ENCODE measurements at places on chromosomes 2 and 18. TPM values are rescaled to one million over a fixed set of nuclear protein-coding genes. Genes with fewer than 3 reads are reported as not detected.

DNA sequence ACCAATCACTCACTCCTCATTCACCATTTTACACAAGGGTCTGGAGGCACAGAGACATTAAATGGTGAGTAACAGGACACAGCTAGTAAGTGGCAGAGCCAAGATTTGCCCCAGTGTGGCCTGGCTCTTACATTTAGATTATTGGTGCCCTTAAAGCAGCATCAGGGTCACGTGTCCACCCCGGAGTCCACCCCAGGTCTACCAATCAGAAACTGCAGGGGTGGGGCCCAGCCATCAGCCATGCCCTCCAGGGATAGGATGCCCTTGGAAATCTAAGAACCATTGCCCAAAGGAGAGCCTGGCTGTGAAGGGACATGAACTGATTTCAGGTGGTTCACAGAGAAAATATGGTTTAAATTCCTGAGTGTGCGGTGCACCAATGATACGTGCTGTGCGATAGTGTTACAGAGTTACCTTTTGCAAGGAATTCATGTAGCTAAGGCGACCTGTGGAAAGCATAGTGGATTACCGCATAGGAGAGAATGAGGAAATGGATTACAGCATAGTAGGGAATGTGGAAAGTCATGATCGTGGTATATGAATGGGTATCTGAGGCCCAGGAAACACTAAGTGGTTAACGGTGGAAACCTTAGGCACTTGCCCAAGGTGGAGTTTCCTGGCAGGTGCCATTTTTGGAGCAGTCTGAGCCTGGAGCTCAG is 17.8 kb downstream of the IGFBP5 start:
- peaks cover 30% of the 10 kb centered on the region for H3K27me3 ChIP-seq
- H3K4me3 ChIP-seq = no peak overlapping the region
- no peak for DNase-seq
- H3K27ac ChIP-seq = no peak overlapping the region

DNA sequence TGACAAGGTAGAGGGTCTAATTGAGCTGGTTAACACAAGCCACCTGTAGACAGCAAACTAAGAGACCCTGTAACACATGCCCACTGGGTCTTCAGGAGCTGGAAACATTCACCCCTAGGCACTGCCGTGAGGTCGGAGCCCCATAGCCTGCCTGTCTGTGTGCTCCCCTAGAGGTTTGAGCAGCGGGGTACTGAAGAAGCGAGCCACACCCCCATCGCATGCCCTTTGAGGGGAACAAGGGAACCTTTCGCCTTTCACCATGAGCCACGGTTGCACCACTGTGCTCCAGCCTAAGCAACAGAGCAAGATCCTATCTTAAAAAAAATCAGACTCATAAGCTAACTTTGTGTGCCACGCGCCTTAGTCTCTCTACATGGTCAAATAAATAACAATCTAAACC is 36.2 kb upstream of the RAB27B start:
- H3K27ac ChIP-seq = no peak overlapping the region
- no peaks in the 10 kb centered on the region for H3K4me1 ChIP-seq
- no peak for DNase-seq
- no peaks in the 10 kb centered on the region for H3K27me3 ChIP-seq
- no peak overlapping the region for H3K4me3 ChIP-seq

DNA sequence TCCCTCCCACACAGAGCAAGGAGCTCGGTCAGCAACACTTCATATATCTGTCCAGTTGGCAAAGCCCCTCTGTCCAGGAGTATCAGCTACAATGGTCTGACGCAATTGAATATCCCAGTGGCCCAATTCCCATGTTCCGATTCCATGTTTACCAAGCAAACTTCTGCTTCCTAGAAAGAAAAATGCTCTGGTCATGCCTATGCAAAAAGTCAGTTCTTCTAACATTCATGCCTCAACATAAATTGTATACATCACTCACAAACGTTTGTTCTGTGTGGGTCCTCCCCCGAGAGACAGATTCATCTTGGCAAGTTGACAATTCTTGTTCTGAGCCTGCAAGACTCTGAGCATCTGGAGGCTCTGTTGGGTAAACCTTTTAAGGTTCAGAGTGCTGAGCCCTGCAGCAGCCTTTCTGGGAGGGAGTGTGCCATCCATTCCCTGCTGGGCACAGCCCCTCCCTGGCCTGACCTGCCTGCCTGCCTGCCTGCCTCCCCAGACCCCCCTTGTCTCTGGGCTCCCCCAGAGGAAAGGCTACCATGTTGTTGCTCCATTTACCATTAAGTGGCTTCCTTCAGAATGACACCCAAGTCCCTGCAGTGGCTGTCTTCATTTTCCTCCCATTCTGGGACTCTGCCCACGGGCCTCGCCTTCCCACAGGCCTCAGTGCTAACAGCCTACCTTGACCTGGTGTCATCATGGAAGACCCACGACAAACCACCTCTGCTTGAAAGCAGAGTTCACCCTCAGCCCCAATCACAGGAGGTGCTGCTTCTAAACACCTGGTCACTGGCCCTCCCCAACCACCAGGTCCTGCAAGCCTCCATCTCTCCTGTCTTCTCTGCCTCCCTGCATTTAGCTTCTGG is 37.6 kb upstream of the TAF1B start:
- H3K27me3 ChIP-seq = no peaks in the 10 kb centered on the region
- no peak overlapping the region for H3K27ac ChIP-seq
- DNase-seq = no peak
- no peak overlapping the region for H3K4me3 ChIP-seq
- H3K36me3 ChIP-seq = no peaks in the 10 kb centered on the region

DNA sequence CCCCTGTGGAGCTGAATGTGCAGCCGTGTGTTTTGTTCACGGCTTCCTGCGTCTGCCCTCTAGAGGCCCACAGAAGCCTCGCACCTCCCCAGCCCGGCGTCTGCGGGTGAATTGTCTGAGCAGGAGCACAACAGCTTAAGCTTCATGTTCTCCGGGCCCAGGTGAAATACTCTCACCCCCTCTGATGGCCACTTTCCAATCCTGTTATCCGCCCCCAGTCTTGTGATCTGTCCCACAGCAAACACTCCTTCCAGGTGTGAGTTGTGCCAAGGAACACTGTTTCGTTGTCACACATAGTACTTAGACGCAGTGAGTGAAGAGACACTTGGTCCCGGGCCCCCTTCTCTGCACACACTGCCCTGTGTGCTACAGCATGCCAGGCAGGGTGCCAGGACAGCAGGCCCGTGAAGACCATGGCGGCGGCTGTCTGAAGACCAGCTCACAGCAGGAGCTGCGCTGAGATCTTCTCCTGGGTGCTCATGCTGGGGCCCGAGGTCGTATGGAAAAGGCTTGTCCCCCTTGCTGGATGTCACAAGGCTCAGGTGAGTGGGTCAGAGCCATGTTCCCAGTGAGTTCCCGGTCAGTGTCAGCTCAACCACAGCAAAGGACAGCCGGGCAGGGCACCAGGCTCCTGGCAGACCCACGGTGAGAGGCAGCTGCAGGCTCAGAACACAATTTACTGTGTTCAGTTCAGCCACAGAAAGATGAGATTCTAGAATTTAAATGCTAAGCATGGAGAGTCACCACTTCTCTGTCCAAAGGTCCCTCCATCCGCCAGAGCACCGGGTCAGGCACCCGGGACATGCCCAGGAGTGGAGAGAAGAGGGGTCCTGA is 6.8 kb upstream of the PXDN start:
- no peaks in the 10 kb centered on the region for H3K4me1 ChIP-seq
- peak; percentile 29 for DNase-seq
- peaks cover 12% of the 10 kb centered on the region for H3K36me3 ChIP-seq
- no peak overlapping the region for H3K27ac ChIP-seq
- no peak overlapping the region for H3K4me3 ChIP-seq

ST6GAL2 gene
- not detected for total RNA-seq

CRACDL gene
- total RNA-seq = 24.3 TPM

GRCh38 chr2:48991415-48992131 is 162.7 kb downstream of the FSHR start:
- no peaks in the 10 kb centered on the region for H3K36me3 ChIP-seq
- no peaks in the 10 kb centered on the region for H3K4me1 ChIP-seq
- DNase-seq = no peak
- no peak overlapping the region for H3K4me3 ChIP-seq

PLB1 gene
- total RNA-seq = 1.6 TPM

NFE2L2 gene
- 128 TPM for total RNA-seq

DNA sequence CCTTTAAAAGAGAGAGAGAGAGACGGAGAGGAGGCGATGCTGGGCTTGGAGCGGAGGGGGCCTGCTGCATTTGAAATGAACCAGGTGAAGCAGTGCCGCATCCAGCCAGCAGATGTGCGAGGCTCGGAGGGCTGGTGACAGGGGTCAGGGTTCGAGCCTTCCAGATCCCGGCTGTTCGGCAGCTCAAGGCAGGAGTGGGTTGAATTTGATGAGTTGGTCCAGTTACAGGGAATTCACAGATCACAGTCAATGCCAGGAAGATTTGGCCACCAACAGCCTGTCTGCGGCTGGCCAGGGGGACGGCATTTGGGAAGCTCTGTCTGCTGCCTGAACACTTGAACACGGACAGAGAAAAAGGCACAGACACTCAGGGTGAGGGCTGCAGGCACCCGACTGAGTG is 48.6 kb downstream of the PTGR3 start:
- H3K27me3 ChIP-seq = peaks cover 13% of the 10 kb centered on the region
- no peaks in the 10 kb centered on the region for H3K4me1 ChIP-seq
- H3K36me3 ChIP-seq = peaks cover 7% of the 10 kb centered on the region

MC5R gene
- total RNA-seq = not detected

DNA sequence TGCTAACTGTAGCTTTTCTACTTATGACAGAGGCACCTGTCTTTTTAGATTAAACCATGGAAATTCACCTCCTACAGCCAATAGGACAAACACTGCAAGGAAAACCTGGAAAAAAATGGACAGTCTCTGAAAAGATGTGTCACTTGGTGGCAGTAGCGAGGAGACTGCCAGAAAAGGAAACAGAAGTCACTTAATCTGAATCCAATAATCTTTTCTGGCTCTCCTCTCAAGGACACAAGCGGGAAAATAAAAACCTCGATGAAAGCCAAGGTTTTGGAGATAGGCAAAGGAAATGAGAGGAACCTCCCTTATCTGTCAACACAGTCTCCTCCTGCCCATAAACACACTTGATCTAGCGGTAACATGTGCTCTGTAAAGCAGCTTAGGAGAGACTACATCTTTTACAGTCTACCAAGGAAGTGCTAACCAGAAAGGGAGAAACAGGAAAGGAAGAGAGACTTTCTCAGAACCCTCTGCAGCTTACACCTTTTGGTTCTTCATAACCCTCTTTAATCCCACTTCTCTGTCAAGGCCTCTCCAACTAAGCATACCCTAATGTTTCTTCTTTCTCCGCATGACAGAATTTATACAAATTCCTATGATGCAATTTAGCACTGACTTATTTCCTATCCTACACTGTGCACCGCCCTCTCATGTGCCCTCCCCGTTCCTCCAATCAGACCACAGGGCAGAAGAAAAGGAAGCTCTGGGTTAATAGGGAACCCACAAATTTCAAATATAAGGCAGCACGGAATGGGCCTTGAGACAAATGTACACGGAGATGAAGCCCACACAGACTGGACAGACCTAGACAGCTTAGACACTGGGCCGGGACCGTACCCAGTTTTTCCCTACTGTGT is 52.8 kb downstream of the CLASP1 start:
- no peaks in the 10 kb centered on the region for H3K27me3 ChIP-seq
- H3K27ac ChIP-seq = peak overlapping the region; percentile 60
- H3K36me3 ChIP-seq = peaks cover 4% of the 10 kb centered on the region
- peak overlapping the region; percentile 63 for H3K4me3 ChIP-seq

DNA sequence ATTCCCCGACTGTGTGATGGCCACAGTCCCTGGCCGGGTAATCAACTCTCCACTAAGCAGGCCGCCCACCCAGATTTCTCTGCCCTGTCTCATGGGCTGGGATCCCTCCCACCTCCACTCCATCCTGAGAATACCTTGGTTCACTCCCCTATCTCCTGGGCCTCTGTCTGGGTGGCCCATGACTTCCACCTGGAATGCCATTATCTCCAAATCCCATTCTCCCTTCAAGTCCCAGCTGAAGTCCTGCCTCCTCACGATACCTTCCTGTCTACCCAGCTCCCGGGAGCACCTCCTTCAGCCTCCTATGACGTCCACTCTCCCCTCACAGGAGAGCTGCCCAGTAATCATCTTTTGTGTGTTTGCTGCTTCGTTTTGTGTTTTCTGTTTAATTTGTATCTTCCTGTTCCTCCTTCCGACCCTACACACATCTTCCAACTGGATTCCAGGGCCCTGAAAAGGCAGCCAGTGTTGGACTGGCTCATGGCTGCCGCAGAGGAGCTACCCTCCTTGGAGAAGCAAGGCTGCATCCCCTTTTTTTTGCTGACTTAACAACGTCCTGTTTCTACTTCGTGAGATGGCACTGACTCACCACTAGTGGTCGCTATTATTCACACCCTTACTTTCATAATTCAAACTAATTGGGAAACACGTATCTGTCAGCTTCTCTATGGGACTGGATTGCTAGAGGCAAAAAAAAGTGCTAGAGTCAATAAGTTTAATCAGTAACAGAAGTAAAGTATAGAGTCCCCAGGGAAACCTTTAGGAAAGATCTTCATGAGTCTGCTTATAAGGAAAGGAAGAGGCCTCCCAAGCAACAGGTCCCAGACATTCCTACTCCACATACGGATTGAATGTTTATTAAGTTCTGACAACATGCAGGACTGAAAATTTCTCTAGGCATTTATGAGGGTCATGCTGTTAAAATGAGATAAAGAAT is 171.9 kb upstream of the GATA6 start:
- no peak overlapping the region for H3K4me3 ChIP-seq
- H3K4me1 ChIP-seq = peaks cover 26% of the 10 kb centered on the region
- peak; percentile 30 for DNase-seq
- no peaks in the 10 kb centered on the region for H3K27me3 ChIP-seq
- H3K27ac ChIP-seq = no peak overlapping the region
- peaks cover 9% of the 10 kb centered on the region for H3K36me3 ChIP-seq

DNA sequence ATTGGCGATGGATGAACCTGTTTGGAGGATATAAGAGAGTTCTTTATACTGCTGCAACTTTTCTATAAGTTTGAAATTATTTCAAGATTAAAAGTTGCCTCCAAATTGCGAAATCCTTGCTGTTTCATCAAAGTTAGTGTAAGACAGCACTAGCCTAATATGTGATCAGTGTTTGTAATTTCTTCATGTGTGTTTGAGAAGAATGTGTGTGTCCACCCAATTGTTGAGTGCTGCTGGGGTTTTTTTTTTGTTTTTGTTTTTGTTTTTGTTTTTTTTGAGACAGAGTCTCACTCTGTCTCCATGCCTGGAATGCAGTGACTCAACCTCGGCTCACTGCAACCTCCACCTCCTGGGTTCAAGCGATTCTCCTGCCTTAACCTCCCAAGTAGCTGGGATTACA is 33.4 kb downstream of the CDK15 start:
- H3K27ac ChIP-seq = no peak overlapping the region
- no peak overlapping the region for H3K4me3 ChIP-seq
- H3K27me3 ChIP-seq = peaks cover 8% of the 10 kb centered on the region
- no peaks in the 10 kb centered on the region for H3K36me3 ChIP-seq

- H3K27ac ChIP-seq = no peak overlapping the region
- H3K4me1 ChIP-seq = peaks cover 8% of the 10 kb centered on the region
- no peaks in the 10 kb centered on the region for H3K36me3 ChIP-seq
- DNase-seq = no peak
- peaks cover 26% of the 10 kb centered on the region for H3K27me3 ChIP-seq
- H3K4me3 ChIP-seq = no peak overlapping the region
These were observed 226.1 kb upstream of the CCDC68 start for GRCh38 chr18:55185391-55185790.

GRCh38 chr2:240965296-240965904 is 33.0 kb upstream of the SNED1 start:
- peaks cover 1% of the 10 kb centered on the region for H3K4me1 ChIP-seq
- no peak overlapping the region for H3K4me3 ChIP-seq
- no peak for DNase-seq
- no peak overlapping the region for H3K27ac ChIP-seq
- H3K36me3 ChIP-seq = no peaks in the 10 kb centered on the region
- peaks cover 23% of the 10 kb centered on the region for H3K27me3 ChIP-seq

Measured in Calu3 (cell line).